Fibroblast of lung (primary cell): ENCODE measurements at places on chromosomes 6 and 20. TPM values are rescaled to one million over a fixed set of nuclear protein-coding genes. Genes with fewer than 3 reads are reported as not detected.

Gene MYO6
- 14.4 and 24.9 TPM in 2 replicates for total RNA-seq

Gene GNMT
- total RNA-seq = not detected in 2 replicates

Gene ADGB
- total RNA-seq = not detected in 2 replicates

Gene CCDC170
- total RNA-seq = 0.77 and 0.83 TPM in 2 replicates

Gene CLVS2
- total RNA-seq = under 0.01 TPM in 1 of 2 replicates, not detected in the other

Gene MRAP2
- total RNA-seq = under 0.01 and 0.17 TPM in 2 replicates

Gene FAM209A
- not detected in 2 replicates for total RNA-seq

Gene LIN28B
- not detected in 2 replicates for total RNA-seq

Gene DEFB123
- not detected in 2 replicates for total RNA-seq

Gene MYCT1
- under 0.01 TPM in 1 of 2 replicates, not detected in the other for total RNA-seq

GRCh38 chr6:42726485-42727086 is 4.2 kb upstream of the PRPH2 start:
- peaks cover 3% of the 10 kb centered on the region for H3K4me1 ChIP-seq
- peak; percentile 95 for DNase-seq
- peak overlapping the region; percentile 29 for H3K4me3 ChIP-seq
- no peaks in the 10 kb centered on the region for H3K27me3 ChIP-seq
- H3K27ac ChIP-seq = peak overlapping the region; percentile 84

- no peak overlapping the region for H3K27ac ChIP-seq
- no peaks in the 10 kb centered on the region for H3K27me3 ChIP-seq
- no peak for DNase-seq
Measured at GRCh38 chr20:32158943-32159660, 48.4 kb downstream of the PLAGL2 start.

DNA sequence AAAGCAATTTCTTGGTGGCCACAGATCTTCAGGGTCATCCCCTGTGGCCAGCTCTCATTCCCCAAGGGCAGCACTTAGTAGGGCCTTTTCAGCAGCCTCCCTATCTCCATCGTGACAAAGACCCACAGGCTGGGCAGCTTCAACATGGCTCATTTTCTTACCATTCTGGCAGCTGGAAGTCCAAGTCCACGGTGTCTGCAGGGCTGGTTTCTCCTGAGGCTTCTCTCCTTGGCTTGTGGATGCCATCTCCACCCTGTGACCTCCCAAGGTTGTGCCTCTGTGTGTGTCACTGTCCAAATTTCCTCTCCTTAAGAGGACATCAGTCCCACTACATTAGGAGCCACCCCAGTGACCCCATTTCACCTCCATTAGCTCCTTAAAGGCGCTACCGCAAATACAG is 161.7 kb downstream of the CDH4 start:
- no peaks in the 10 kb centered on the region for H3K27me3 ChIP-seq
- DNase-seq = no peak
- no peak overlapping the region for H3K27ac ChIP-seq
- no peak overlapping the region for H3K4me3 ChIP-seq
- no peaks in the 10 kb centered on the region for H3K36me3 ChIP-seq

DNA sequence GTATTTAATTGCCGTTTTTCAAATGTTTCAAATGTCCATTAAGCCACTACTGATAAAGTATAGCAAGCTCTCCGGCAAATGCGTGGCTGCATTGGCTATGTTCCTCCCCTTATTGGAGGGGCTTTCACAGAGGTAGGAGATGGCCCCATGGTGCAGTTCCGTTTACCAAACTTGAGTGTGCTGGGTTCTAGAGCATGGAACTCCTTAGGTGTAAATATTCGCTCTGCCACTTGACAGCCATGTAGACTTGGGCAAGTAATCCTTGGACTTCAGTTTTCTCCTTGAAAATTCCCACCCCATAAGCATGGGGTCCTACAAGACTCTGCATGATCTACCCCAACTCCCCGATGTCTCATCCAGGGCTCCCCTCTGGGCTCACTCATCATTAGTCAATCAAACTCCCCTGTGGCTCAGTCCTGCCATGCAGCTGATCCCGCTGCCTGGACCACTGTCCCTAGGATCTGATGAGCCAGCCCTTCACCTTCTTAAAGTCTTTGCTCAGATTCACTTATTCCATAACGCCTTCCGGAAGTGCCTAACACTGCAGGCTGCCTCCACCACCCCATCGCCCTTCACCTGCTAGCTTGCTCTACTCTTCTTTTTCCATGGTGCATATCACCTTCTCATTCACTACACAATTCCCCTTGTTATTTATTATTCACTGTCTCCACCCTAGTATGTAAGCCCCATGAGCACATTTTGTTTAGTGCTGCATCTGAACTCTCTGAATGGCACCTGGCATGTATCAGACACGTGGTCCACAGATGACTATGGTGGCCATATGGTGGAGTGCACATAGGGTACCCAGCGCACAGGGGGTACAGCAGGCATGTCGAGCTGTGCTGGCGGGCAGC is 18.8 kb downstream of the PRR18 start:
- no peak for DNase-seq
- H3K36me3 ChIP-seq = no peaks in the 10 kb centered on the region
- no peaks in the 10 kb centered on the region for H3K27me3 ChIP-seq
- H3K4me1 ChIP-seq = no peaks in the 10 kb centered on the region
- H3K27ac ChIP-seq = no peak overlapping the region
- no peak overlapping the region for H3K4me3 ChIP-seq

DNA sequence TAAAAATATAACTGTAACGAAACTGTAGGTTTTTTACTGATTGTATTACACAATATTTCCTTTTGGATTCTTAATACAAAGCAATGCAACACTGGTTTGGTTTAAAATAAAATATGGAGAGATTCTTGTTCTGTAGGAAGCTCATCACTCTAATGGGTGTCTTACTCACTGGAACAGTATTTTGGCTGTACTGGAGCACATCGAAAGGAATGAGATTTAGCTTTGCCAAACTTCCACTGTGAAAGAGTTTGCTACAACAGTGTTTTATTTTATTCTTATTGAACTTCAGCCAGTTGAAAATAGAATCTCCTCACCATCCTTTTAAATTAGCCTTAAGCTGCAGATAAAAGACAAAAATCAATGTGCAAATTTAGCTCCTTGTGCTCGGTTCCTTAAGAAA is 230.7 kb upstream of the QKI start:
- no peaks in the 10 kb centered on the region for H3K36me3 ChIP-seq
- H3K27me3 ChIP-seq = no peaks in the 10 kb centered on the region
- H3K27ac ChIP-seq = no peak overlapping the region
- peak; percentile 2 for DNase-seq
- H3K4me1 ChIP-seq = no peaks in the 10 kb centered on the region
- H3K4me3 ChIP-seq = no peak overlapping the region

DNA sequence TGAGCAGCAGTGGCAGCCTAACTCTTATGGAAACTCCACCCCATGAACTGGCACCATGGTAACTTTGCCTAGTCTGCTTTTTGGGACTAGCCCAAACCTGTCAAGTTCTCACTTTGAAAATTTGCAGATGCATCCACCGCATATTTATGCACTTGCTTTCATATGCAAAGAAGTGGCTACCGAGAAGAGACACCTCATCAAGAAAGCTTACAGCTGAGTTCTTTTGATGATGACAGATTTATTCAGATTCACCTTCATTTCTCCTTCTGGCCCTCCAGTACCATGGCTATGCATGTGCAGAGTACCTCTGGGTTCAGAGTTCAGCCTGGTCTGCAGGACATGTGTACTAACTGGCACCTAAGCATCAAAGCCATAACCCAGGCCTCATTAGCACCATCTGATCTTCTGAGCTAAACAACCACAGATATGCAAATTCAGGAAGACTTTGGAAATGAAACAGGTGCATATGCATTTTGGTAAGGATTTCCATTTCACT is 154.3 kb upstream of the TENT5A start:
- H3K36me3 ChIP-seq = no peaks in the 10 kb centered on the region
- no peaks in the 10 kb centered on the region for H3K4me1 ChIP-seq
- no peaks in the 10 kb centered on the region for H3K27me3 ChIP-seq

GRCh38 chr6:115617031-115617430 is 443.7 kb downstream of the FRK start:
- H3K36me3 ChIP-seq = no peaks in the 10 kb centered on the region
- no peak overlapping the region for H3K27ac ChIP-seq
- peaks cover 2% of the 10 kb centered on the region for H3K4me1 ChIP-seq
- no peaks in the 10 kb centered on the region for H3K27me3 ChIP-seq
- DNase-seq = no peak
- H3K4me3 ChIP-seq = no peak overlapping the region

DNA sequence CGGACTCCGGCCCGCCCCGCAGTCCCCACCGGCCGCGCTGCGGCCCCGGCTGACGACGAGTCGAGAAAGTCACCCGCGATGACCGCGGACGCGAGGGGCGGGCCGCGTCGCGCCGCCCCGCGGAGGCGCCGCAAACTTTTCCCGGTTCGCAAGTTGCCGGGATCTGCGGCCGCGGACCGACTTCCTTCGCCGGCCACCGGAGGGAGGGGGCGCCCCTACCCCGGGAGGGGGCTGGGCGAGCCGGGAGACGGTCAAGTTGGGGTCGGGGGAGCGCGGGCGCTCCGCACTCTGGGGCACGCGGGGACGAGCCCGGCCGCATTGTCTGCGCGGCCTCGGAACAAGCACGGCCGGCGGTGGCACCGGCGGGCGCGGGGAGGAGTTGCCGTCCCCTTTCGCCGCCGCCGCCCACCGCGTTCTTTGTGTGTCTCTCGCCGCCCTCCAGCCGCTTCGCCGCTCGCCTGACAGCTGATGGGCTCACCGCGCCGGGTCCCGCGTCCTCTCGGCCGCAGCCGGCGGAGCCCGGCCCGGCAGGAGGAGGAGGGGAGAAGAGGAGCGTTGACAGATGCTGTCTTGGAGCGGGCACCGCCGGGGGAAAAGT is 131.6 kb downstream of the OGFRL1 start:
- peak overlapping the region; percentile 83 for H3K4me3 ChIP-seq
- DNase-seq = peak; percentile 46
- no peaks in the 10 kb centered on the region for H3K27me3 ChIP-seq

DNA sequence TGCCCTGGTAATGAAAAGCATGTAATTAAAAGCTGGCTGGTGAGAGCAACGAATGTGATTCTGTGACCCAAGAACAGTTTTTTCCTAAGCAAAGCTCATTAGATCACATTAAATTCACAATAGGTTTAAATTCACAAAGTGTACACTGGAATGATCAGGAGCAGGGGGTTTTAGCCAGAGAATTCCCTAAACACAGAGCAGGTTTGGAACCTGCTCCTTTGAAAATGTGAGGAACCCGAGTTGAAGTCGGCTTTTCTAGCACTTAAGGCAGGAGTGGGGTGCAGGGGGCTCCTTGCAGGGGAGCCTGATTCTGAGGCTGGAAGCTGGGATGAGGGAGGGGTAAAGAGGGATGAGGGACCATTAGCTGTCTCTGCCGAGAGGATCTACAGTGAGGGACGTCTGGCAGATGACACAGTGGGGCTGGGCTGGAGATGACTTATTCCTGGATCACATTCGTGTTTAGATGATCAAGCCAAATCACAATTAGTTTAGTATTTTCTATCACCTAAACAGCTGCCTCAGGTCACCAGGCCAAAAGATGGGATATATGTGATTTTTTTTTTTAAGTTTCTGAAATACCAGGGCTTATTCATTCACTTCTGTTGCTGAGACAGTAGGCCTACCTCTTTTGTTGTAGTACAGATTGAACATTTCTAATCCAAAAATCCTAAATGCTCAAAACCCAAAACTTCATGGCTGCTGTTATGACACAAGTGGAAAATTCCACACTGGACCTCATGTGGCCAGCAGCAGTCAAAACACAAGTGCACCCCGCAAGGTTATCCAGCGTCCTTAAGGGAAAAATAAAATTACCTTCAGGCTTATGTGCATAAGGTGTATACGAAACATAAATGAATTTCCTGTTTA is 93.1 kb upstream of the HIVEP1 start:
- peak overlapping the region; percentile 79 for H3K27ac ChIP-seq
- DNase-seq = no peak
- peaks cover 27% of the 10 kb centered on the region for H3K4me1 ChIP-seq

- no peaks in the 10 kb centered on the region for H3K36me3 ChIP-seq
- no peak for DNase-seq
- no peaks in the 10 kb centered on the region for H3K4me1 ChIP-seq
- H3K27ac ChIP-seq = no peak overlapping the region
- H3K4me3 ChIP-seq = no peak overlapping the region
Measured at GRCh38 chr6:106117579-106117978, 31.4 kb downstream of the PRDM1 start.

DNA sequence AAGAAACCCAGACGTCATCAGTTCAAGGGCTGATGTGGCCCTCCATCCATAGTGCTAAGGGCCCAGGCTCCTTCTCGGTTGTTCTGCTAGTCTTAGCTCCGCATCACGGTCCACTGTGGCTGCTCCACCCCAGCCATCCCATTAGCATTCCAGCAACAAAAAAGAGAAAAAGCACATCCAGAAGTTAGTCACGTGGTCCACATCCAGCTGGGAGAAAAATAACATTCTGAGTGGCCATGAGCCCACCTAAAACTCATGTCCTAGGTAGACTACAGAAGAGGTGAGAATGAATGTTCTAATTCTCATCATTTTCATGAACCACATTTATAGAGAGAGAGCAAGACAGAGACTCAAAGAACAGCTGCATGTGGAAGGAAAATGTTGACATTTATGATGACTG is 49.4 kb upstream of the TAB2 start:
- H3K36me3 ChIP-seq = no peaks in the 10 kb centered on the region
- no peak for DNase-seq
- no peak overlapping the region for H3K27ac ChIP-seq

DNA sequence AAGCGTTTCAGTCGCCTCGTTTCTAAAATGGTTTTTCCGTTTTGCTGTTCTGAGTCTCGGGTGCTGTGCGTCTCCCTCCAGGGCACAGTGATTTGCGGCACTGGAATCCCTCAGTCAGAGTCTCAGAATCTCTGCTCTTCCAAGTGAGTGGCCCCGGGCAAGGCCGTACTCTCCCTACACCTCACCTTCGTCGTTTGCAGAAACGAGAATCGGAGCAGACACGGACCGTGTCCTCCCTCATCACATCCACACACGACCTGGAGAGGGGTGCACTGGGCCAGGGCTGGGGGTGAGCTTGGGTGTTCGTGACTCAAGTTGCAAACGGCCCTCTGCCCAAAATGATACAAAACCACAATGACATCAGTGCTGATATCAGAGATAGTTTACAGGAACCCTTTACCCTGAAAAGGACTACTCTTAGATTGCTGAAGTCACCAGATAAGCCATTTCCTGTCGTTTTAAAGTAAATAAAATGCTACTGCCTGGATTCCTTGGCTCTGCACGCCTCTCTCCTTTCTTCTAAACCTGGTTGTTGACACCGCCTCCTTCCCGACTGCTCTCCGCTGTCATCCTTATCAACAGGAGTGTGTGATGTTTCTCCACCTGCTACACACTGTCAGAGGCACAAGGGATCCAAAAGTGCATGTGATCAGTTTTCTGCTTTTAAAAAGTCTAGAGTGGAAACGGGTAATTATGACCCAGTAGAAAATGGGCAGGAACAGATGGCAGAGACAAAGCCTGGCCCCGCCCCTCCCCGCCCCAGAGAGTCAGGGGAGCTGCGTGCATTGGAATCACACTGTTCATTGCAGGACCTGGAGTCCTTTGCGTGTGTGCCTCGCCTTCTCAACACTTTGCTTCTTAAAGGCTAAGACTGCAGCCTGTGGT is 38.4 kb downstream of the KIF25 start:
- peak overlapping the region; percentile 60 for H3K4me3 ChIP-seq
- H3K27me3 ChIP-seq = no peaks in the 10 kb centered on the region
- H3K36me3 ChIP-seq = no peaks in the 10 kb centered on the region
- H3K27ac ChIP-seq = peak overlapping the region; percentile 9
- H3K4me1 ChIP-seq = peaks cover 15% of the 10 kb centered on the region
